Ovary (tissue), 10 donors: ENCODE measurements at places on chromosomes 1 and 21.

GRCh38 chr1:222920169-222920568 lies 105.3 kb downstream of the DISP1 start:
- DNase-seq, result no peak

DNA sequence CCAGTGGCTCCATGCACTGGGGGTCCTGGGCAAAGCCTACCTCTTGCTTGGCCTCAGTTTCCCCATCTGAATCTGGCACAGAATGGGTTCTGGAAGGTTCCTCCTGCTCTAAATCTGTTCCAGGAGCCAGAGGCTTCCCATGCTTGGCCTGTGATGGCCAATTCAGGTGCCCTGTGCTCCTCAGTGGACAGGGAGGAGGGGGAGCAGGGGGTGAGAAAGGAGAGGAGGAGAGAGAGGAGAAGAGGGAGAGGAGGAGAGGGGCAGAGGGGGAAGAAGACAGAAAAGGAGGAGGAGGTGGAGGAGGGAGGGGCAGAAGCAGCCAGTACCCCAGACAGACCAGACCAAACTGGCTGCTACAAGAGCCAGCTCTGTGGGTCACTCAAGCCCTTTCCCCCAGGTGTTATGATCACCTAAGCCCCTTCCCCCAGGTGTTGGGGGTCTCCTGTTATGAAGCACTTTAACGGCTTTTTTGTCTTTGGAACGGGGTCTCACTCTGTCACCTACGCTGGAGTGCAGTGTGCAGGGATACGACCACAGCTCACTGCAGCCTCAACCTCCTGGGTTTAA lies 43.7 kb downstream of the TRIM11 start:
- DNase-seq, result peak; percentile 5

DNA sequence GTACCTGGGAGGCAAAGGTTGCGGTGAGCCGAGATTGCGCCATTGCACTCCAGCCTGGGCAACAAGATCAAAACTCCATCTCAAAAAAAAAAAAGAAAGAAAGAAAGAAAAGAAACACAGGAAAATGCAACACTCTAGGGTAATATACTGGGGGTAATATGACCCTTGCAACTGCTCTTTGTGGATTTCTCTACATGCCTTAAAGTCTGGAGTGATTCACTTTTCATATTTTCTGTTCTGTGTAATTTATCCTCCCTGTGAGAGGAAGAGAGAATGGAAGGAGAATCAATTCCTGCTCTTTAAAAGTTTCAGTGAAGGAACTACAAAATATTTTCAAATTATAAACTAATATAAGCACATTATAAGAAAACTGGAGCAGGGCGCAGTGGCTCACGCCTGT lies 22.7 kb downstream of the RIT1 start:
- no peak for DNase-seq

DNA sequence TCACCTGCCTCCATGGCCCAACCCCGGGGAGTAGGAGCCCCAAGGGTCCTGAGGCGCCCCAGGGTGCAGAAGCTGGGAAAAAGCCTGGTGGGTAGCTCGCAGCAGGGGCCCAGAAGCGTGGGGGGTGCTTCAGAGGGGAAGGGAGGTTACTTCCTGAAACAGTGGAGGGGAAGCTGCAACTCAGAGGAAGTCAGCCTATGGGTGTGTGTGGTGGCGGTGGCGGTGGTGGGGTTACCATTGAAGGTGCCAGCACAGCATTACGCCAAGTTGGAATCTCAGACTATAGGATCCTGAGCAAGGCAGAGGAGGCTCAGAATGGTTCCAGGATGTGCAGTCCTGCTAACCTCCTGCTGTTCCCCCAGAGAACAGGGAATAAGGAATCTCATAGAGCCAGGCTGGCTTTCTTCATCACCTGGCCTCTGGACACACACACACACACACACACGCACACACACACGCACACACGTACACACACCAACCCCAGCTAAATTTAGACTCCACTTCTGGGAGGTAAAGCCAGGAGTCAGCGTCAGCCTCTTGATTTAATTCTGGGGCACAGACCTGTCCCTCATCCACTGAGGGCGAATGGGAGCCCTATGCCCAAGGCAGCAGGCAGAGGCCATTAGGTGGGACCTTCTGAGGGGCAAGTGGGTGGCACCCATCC lies 1.3 kb downstream of the DENND4B start:
- DNase-seq, result peak; percentile 62

DNA sequence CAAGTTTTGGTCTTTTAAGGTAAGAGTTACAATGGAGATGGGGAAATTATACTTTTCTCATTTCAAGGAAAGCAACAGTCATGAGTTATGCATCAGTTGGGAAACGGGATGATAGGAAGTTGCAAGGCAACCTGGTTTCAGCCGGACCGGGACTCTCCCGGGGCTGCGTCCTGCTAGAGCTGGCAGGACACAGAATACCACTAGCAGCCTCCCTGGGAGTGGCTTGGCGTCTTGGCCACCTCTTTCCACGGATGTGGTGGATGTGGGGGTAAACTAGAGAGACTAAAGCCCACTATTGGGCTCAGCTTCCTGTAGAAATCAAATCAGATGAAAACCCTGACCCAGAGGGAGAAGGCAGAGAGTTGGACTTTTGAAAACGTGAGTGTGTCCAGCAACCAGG lies 71.9 kb downstream of the ADARB1 start:
- no peak for DNase-seq

GRCh38 chr1:76958828-76959227 lies 91.5 kb downstream of the ST6GALNAC5 start:
- no peak for DNase-seq

DNA sequence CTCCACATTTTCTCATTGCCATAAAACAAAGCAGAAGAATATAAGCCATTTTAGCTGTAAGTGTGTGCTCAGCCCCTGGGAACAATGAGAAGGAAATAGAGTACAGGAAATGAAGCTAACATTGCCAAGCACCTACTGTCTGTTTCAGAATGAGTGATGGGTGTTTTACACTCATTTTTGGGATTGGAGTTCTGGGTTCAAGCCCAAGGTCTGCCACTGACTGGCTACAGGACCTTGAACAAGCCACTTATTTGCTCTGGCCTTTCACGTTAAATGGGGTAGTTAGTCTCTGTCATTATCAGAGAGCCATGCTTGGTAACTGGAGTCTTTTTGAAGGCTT lies 80.7 kb upstream of the KAZN start:
- no peak for DNase-seq

DNA sequence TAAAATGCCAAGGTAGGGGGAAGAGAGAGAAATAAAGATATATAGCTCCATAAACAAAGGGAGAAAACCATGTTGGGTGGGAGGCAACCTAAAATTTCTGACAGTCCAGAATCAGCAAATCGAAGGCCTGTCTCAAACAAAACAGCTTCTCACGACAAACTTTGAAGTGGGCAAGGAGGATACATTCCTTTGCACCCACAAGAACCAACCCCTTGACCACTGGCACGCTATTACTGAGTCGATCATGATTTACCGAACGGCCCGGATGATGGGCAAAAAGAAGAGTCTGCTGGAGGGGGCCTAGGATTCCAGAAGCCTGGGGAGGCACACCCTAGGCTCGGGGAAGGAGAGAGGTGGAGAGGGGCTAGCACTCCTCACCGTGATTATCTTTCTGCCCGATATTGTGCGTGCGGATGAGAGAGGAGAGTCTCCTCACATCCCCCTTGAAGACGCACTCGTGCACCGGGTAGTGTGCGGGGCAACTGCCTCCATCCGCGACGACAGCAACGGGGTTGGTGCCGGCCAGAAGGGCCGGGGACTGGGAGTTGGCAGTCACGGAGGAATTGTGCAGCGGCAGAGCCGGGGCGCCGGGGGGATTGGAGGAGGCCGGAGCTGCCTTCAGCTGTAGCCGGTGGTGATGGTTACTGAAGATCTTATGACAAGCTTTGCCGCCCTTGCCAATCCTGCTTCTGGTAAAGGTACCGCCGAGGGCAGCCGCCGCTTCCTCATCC lies 756 bp downstream of the ANKRD13C start:
- no peak for DNase-seq

DNA sequence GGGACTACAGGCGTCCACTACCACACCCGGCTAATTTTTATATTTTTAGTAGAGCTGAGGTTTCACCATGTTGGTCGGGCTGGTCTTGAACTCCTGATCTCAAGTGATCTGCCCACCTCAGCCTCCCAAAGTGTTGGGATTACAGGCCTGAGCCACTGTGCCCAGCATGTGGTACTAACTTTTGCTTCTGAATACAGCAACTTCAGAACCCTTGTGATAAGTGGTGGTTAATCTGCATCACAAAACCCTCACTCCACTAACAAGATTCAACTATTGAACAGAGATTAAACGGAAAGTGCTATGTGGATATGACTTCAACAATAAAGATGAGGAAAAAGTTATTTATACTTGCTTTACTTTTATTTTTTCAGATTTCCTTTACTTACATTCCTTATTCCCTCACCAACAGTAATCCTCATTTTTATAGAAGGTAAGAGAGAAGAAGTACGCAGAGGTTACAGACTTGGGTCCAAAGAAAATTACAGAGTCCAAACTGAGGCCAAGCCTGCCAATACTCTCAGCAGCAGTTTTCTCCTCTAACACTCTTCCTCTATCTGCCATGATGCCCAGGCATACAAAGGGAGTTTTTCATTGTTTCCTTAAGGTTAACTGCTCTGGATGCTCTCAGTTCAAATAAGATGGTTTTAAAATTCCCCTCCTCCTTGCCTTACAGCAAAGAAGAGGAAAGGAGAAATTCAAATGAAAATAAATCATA lies 44.3 kb downstream of the SLC16A1 start:
- no peak for DNase-seq

DNA sequence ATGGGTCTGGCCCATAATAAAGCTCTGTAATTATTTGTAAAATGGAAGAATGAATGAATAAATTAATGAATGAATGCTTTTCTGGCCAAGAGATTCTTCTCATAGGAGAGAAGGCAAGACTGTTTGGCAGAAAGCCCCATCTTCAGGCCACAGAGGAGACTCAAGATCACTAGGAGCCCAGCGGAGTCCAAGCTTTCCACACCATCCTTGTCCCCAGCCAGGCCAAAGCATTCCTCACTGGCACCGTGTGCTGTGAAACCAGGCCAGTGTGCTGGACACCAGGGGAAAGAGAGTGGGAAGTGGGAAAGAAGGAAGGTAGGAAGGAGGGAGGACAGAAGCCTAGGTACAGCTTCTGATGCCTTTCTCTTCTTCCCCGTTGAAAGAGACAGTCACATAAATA lies 86.4 kb downstream of the PLXNA2 start:
- DNase-seq, result no peak

- DNase-seq, result no peak
These were observed 36.8 kb downstream of the KCNAB2 start for GRCh38 chr1:6082430-6082971.

DNA sequence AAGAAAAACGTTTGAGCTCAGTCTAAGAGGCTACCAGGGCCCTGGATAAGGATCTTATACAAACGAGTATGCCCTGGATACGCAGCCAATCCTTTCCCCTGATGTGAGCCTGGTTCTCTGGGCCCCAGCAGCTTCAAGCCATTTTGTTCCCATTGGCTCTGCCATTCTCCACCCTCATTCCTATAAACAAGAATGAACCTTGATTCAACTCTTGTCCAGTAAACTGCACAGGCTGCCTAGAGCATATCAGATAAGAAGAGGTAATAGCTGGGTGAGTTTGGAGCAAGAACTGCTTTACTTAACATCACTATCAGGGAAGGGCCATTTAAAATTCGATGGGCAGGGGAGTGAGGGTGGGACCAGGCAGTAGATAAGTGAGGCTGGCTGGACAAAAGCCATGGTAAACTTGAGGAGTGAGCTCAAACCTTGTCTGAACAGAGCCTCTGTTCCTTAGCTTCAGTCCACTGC lies 11.3 kb downstream of the BTG2 start:
- no peak for DNase-seq

DNA sequence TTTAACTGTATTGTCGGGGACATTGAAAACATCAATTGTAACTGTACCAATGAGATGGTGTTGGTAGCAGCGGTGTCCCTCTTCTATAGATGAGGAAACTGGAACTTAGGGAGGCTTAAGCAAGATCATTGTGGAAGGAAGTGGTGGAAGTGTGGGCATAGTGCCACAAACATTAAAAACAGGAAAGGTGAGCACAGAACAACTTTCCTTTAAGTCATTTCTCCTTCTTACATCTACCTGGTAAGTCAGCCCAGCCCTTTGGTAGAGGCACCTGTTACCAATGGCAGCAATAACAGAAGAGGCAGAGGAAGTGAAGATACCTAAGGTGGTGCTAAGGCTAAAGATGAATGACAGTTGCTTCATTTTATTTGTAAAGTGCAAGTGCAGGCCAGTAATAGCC lies 12.0 kb upstream of the CTSS start:
- DNase-seq, result no peak

- DNase-seq, result peak; percentile 70
These were observed 11.0 kb upstream of the SERBP1 start for GRCh38 chr1:67441183-67441582.

DNA sequence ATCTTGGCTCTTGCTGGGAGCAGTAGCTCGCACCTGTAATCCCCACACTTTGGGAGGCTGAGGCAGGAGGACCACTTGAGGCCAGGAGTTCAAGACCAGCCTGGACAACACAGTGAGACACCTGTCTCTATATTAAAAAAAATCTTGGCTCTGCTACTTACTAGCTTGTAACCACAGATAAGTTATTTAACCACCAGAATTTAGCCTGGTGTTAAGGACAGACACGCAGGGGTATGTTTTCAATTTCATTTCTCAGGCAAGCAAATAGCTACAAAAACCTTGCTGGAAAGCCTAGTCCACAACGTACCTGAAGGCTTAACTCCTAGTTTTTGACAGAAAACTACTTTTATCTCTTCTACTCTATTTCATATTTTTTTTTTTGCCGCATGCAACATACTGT lies 24.8 kb upstream of the GFI1 start:
- no peak for DNase-seq

DNA sequence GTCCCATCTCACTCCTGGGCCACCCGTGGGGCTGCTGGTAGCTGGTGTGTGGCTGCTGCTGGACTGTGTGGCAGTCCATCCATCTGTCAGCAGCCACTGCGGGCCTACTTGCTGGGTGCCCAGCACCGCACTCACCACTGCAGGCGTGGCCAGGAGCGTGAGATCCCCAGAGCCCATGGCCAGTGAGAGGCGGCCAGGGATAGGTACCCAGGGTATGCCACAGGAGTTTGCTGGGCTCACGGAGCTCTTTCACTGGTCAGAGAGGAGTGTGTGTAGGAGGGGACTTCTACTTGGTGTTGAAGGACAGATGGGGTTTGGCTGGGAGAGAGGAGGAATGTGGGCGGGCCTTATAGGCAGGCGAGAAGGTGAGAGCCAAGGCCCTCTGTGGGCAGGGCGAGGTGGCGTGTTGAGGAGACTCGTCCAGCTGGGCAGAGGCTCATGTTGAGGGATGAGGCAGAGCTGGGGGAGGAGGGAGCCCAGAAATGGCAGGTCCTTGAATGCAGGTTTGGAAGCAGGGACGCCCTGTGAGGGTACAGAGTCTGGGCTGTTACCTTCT lies 15.0 kb downstream of the QSOX1 start:
- DNase-seq, result no peak

DNA sequence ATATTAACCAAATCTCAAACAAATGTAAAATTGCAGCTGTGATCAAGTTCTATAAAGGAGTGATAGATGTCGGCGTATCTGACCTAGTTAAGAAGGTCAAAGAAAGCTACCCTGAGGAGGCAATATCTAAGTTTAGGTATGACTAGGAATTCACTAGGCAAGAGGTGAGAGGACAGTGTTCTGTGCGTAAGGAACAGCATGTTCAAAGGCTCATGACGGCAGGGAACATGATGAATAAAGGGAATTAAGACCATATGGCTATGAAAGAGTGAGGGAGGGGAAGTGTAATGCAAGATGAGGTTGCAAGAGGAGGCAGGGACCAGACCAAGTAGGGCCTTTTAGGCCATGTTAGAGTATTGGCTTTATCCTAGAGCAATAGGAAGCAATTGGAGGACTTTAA lies 8.6 kb downstream of the LIX1L start:
- DNase-seq, result no peak
